ENCODE measurements at places on chromosomes 4 and X.

GRCh38 chr4:37693450-37694190, 7.4 kb upstream of the RELL1 start:
- no peak for DNase-seq

GRCh38 chr4:102319594-102319993, 25.7 kb downstream of the SLC39A8 start:
- no peak for DNase-seq

GRCh38 chrX:13093529-13094140, 49.2 kb upstream of the FAM9C start:
- DNase-seq: no peak

- DNase-seq: no peak
Observed at GRCh38 chr4:83708500-83709175, 172.7 kb downstream of the GPAT3 start.

- DNase-seq: no peak
Observed at GRCh38 chr4:79043138-79043537, 103.9 kb upstream of the PAQR3 start.
